ENCODE measurements at places on chromosomes 5 and 9.

GRCh38 chr5:102090770-102091169 lies 205.3 kb downstream of the SLCO4C1 start:
- no peak for DNase-seq

DNA sequence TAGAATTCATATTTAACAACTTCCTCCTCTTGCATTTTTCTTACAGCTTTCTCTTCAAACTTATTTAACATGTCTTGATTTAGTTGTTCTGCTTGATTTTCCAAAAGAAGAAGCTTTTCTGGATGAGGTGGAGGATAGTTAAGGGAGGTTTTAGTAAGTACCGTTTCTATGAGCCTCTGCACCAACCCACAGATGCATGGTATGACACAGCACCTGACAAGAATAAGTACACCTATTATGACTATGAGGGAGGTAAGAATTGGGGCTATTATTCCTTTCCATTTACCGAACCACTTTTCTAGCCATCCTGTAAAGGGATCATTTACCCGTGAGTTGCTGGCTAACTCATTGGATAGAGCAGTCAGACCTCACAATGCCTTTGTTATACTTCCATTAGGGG lies 2.5 kb upstream of the HMGCS1 start:
- no peak for DNase-seq

- DNase-seq: no peak
These were observed 86.1 kb downstream of the ZNF354C start for GRCh38 chr5:179146277-179146676.

- DNase-seq: no peak
These were observed 27.9 kb downstream of the USP20 start for GRCh38 chr9:129863059-129863690.

- no peak for DNase-seq
These were observed 300.9 kb downstream of the RFX3 start for GRCh38 chr9:3224931-3225330.

All from ascending aorta (tissue), 2 donors.